ENCODE measurements at places on chromosomes 11 and 22. TPM values are rescaled to one million over a fixed set of nuclear protein-coding genes. Genes with fewer than 3 reads are reported as not detected.

Gene OR2D2
- not detected for total RNA-seq

Gene UBQLNL
- total RNA-seq: 0.08 TPM

Gene HPS5
- 97.6 TPM for total RNA-seq

Gene DCDC1
- total RNA-seq: 0.08 TPM

Gene INS
- total RNA-seq: not detected

Gene MAJIN
- not detected for total RNA-seq

Gene SERGEF
- total RNA-seq: 39.4 TPM

Gene OTOG
- total RNA-seq: not detected

Gene MS4A6A
- total RNA-seq: not detected

Gene PTPMT1
- 92.1 TPM for total RNA-seq

Gene JHY
- total RNA-seq: 0.98 TPM

Gene DEUP1
- not detected for total RNA-seq

Gene OR5AP2
- total RNA-seq: not detected

Gene NXPE4
- total RNA-seq: not detected

Gene CBX7
- 1.6 TPM for total RNA-seq

Gene WT1
- total RNA-seq: 0.15 TPM

Gene IL18
- 0.08 TPM for total RNA-seq

Gene RCOR2
- 0.70 TPM for total RNA-seq

Gene CLCF1
- total RNA-seq: 3.9 TPM

Gene FDXACB1
- 1.7 TPM for total RNA-seq
